ENCODE measurements at places on chromosomes 7 and 10. TPM values are rescaled to one million over a fixed set of nuclear protein-coding genes. Genes with fewer than 3 reads are reported as not detected.

Gene SNX10
- 31.1 TPM for total RNA-seq

Gene SPDYE8
- not detected for total RNA-seq

Gene AKR1D1
- not detected for total RNA-seq

- no peak for DNase-seq
Measured at GRCh38 chr7:51706851-51707250, 390.2 kb upstream of the COBL start.

Gene HOXA5
- total RNA-seq: 5.6 TPM
